ENCODE measurements at places on chromosomes 5 and 9. TPM values are rescaled to one million over a fixed set of nuclear protein-coding genes. Genes with fewer than 3 reads are reported as not detected.

DNA sequence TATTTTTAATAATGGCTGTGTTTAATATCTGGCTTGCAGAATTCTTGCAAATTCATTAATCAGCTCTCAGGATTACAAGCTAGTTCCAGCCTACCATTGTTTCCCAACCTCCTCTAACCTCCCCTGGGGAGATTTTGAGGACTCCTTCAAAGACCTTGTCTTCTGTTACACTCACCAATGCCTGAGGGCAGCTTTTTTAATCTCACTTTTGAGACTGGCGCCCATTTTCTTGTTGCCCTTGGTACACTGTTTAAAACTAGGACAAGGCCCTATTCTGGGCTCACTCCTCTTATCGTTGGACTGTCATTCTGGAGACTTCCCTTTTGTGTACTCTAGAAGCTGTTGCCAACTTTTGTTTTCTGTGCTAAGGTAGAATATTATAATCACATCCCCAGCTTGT lies 13.6 kb upstream of the EQTN start:
- H3K27me3 ChIP-seq: no peaks in the 10 kb centered on the region
- no peak for DNase-seq
- H3K4me3 ChIP-seq: no peak overlapping the region
- H3K36me3 ChIP-seq: no peaks in the 10 kb centered on the region

GRCh38 chr5:133782736-133783135 lies 170.4 kb upstream of the FSTL4 start:
- H3K4me1 ChIP-seq: no peaks in the 10 kb centered on the region
- H3K4me3 ChIP-seq: no peak overlapping the region
- no peaks in the 10 kb centered on the region for H3K27me3 ChIP-seq
- H3K27ac ChIP-seq: no peak overlapping the region

DNA sequence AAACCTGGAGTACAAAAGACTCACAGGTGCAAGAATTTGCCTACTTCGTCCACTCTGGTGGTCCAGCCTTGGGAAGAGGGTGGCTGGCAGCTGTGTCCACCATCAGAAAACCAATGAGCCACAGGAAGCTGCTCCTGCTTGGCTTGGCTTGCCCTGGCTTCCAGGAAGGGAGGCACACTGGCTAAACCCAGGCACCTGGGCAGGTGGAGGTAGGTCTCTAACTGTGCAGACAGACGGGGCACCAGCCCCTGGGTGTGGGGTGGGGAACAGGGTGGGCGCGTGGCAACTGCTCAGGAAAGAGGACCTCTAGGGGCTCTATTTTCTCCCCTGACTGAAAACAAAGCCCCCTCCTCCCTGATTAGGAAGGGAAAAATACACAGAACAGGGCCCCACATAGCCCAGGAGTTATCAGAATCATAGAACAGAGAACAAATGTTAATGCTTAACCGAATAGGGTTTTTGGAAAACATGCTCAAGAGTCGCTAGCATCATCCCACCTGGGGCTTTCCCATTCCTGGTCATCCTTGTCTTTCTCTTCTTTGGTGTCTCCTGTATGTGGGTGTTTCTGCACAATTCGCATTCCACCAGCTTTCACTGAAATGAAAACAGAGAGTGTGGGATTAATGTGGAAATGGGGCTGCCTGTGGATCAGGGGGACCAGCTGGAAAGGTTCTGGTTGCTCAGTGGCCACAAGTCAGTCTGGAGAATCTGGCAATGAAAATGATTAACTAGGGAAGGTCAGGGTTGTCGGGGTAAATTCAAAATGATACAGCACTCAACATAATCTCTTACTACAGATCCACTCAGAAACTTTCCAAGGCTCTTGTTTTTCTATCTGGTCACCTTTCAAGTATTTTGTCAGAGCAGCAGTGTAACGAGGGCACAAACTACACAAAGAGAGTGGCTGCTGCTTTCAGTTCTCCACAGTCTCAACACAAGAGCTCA lies 13.1 kb downstream of the DAP start:
- H3K36me3 ChIP-seq: peaks cover 86% of the 10 kb centered on the region
- no peak for DNase-seq
- no peak overlapping the region for H3K4me3 ChIP-seq

Gene SPARC
- polyA plus RNA-seq: 10.7 TPM

DNA sequence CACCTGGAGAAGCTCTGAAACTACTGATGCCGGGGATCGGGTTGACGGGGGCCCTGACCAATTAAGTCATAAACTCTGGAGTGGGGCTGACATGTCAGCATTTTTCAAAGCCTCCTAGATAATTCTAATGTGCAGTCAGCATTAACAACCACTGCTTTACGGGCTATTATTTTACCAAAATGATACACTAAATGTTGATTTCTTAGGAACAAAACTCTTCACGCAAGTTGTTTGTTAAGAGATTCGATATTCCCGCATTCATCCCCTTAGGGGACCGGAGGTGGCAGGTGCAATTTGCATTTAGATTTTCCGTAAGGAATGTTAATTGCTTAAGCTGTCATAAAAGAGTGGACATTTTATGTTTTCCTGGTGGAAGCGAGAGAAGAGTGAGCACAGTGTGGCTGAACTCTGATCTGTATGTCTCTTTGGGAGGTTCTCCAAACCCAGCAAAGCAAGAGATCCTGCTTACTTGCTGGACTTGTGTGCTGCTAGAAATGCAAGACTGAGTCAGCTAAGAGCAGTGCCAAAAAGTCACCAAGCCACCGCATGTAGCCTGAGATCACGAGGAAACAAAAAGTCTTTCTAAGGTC lies 77.6 kb downstream of the UGCG start:
- no peak overlapping the region for H3K27ac ChIP-seq
- H3K27me3 ChIP-seq: no peaks in the 10 kb centered on the region
- DNase-seq: no peak
- no peak overlapping the region for H3K4me3 ChIP-seq
- H3K36me3 ChIP-seq: no peaks in the 10 kb centered on the region

Gene CER1
- not detected for polyA plus RNA-seq

Gene RGS7BP
- not detected for polyA plus RNA-seq

DNA sequence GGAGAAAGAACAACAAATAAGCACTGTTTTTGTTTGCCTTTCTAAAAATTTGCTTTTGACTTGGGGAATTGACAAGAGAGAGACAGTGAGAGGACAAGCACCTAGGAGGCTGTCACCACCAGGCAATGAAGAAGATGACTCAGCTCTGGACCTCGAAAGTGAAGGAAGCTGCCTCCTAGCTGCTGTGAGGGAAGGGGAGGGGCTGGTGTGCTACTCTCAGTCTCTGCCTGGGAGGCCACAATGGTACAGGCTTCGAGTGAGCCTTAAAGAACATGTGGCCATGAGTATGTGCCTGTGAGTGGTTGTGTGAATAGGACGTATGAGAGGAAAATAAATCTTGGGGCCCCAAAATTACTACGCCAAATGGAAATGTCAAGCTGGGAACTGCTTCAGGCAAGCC lies 7.1 kb upstream of the PLK2 start:
- no peak overlapping the region for H3K27ac ChIP-seq
- peak; percentile 67 for DNase-seq
- H3K27me3 ChIP-seq: no peaks in the 10 kb centered on the region

GRCh38 chr5:41751867-41752266 lies 118.4 kb downstream of the OXCT1 start:
- no peaks in the 10 kb centered on the region for H3K4me1 ChIP-seq
- no peak overlapping the region for H3K4me3 ChIP-seq
- peaks cover 19% of the 10 kb centered on the region for H3K36me3 ChIP-seq
- no peaks in the 10 kb centered on the region for H3K27me3 ChIP-seq
- no peak overlapping the region for H3K27ac ChIP-seq

Gene DCANP1
- polyA plus RNA-seq: 0.85 TPM

Gene PDLIM4
- polyA plus RNA-seq: not detected

GRCh38 chr5:37539459-37539858 lies 160.3 kb downstream of the WDR70 start:
- H3K4me3 ChIP-seq: no peak overlapping the region
- H3K27ac ChIP-seq: no peak overlapping the region
- no peaks in the 10 kb centered on the region for H3K36me3 ChIP-seq
- H3K4me1 ChIP-seq: no peaks in the 10 kb centered on the region

Gene SPINK4
- polyA plus RNA-seq: not detected

Gene WDR38
- not detected for polyA plus RNA-seq

Gene DYNC2I2
- 1.5 TPM for polyA plus RNA-seq

GRCh38 chr5:65020492-65020891 lies 251.8 kb downstream of the CWC27 start:
- H3K36me3 ChIP-seq: no peaks in the 10 kb centered on the region
- no peak for DNase-seq
- no peaks in the 10 kb centered on the region for H3K4me1 ChIP-seq
- H3K27ac ChIP-seq: no peak overlapping the region

Gene C9orf43
- polyA plus RNA-seq: not detected

DNA sequence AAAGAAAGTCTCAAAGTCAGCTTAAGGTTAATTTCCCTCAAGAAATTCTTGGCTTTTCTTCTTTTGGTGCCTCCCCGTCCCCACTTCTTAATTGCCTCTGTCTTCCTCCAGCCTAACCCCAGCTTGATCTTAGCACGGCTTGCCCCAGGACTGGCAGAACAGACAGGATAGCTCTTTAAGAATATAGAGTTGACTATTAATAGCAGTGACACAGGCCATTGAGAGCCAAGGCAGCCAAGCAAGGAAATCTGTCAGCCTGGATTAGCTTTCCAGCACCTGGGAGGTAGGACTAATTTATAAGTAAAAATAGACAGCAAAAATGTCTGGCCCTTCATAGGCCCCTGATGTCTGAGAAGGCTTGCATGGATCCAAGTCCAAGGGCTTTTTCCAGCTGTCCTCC lies 384.6 kb upstream of the SLC30A5 start:
- no peaks in the 10 kb centered on the region for H3K4me1 ChIP-seq
- H3K36me3 ChIP-seq: no peaks in the 10 kb centered on the region
- H3K27me3 ChIP-seq: no peaks in the 10 kb centered on the region
- H3K27ac ChIP-seq: no peak overlapping the region

- H3K27me3 ChIP-seq: no peaks in the 10 kb centered on the region
- DNase-seq: no peak
- H3K4me3 ChIP-seq: no peak overlapping the region
Measured at GRCh38 chr9:110357505-110357904, 19.8 kb upstream of the TXNDC8 start.

GRCh38 chr5:156121234-156121633 lies 205.7 kb upstream of the SGCD start:
- H3K27ac ChIP-seq: no peak overlapping the region
- H3K4me1 ChIP-seq: no peaks in the 10 kb centered on the region
- no peak for DNase-seq
- H3K4me3 ChIP-seq: no peak overlapping the region
- H3K27me3 ChIP-seq: no peaks in the 10 kb centered on the region

Gene PCDHA7
- not detected for polyA plus RNA-seq

DNA sequence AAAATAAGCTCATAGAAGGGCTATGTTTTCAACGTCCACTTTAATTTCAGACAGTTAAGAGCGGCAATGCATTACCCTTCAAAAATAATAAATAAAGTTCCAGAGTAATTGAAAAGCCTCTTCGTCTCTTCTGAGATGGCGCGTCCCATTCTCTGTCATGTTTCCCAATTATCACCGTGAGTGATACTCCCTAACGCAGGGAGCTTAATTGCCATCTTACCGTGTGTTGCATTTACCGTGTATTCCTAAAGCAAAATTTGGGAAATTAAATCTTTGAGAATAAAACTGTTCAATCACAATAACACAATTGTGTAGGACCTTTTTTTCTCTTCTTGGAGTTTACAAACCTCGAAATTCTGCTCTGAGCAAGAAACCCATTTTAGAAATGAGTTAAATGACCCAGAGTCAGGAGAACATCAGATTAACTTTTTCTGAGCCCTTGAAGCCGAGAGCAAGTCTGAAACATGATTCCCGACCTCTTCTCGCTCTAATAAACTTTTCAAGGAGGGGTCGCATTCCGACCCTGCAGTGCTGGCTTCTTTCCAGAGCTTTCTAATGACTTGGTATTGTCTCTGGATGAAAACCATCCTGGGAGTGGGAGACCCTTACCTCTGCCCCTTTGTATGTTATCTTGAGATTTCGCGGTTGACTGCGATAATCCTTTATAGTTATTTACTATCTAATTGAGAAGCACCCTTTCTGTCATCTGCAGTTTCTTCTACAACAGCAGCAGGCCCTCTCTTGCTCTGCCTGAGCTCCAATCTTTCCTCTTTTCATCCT lies 251.5 kb downstream of the FSTL4 start:
- DNase-seq: no peak
- no peaks in the 10 kb centered on the region for H3K36me3 ChIP-seq
- H3K27ac ChIP-seq: no peak overlapping the region
- H3K4me3 ChIP-seq: no peak overlapping the region
- no peaks in the 10 kb centered on the region for H3K4me1 ChIP-seq

Gene SSNA1
- 87.0 TPM for polyA plus RNA-seq

- no peaks in the 10 kb centered on the region for H3K36me3 ChIP-seq
- no peak overlapping the region for H3K27ac ChIP-seq
- H3K27me3 ChIP-seq: no peaks in the 10 kb centered on the region
- DNase-seq: no peak
Measured at GRCh38 chr9:34547960-34548611, 25.3 kb upstream of the ENHO start.

GRCh38 chr5:149683964-149684363 lies 46.1 kb upstream of the PPARGC1B start:
- H3K27ac ChIP-seq: no peak overlapping the region
- DNase-seq: no peak
- H3K36me3 ChIP-seq: no peaks in the 10 kb centered on the region
